SJCRH30 (cell line): ENCODE measurements at places on chromosomes 6 and 20. TPM values are rescaled to one million over a fixed set of nuclear protein-coding genes. Genes with fewer than 3 reads are reported as not detected.

DNA sequence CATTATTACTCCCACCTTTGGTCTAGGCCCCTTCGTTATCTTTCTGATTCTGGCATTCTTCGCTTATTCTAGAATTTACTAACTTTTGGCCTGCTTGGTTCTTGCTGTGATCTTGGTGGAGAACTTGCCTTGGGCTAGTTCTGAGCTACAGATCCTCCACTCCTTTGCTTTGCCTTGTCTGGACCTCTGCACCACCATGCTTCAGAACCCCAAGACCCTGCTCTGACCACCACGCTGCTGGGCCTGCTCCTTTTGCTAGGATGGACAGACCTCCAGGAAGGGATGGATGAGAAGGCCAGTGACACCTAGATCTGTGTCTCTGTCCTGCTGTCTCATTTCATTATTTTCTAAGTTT lies 30.4 kb upstream of the CCN2 start:
- no peak for DNase-seq

Gene RAET1L
- not detected in 2 replicates for total RNA-seq

Gene TBC1D32
- total RNA-seq: 9.4 and 10.4 TPM in 2 replicates

GRCh38 chr6:32475392-32476206 lies 35.9 kb downstream of the HLA-DRA start:
- no peak for DNase-seq

- no peak for DNase-seq
Measured at GRCh38 chr6:121520337-121521163, 85.1 kb downstream of the GJA1 start.

- DNase-seq: no peak
Measured at GRCh38 chr20:4999788-5000187, 1.5 kb downstream of the SLC23A2 start.

Gene NDUFAF4
- 49.4 and 69.7 TPM in 2 replicates for total RNA-seq

Gene ALDH5A1
- 1.6 and 2.4 TPM in 2 replicates for total RNA-seq

- DNase-seq: no peak
Measured at GRCh38 chr20:18904192-18904591, 90.6 kb downstream of the SCP2D1 start.

GRCh38 chr20:48744515-48744914 lies 83.3 kb downstream of the PREX1 start:
- no peak for DNase-seq

Gene PPDPF
- 149 and 171 TPM in 2 replicates for total RNA-seq

GRCh38 chr6:90722648-90723047 lies 135.8 kb upstream of the MAP3K7 start:
- no peak for DNase-seq

Gene CTCFL
- total RNA-seq: 0.06 TPM in 1 of 2 replicates, not detected in the other
